Activated naive CD4-positive, alpha-beta T cell treated with anti-CD3 and anti-CD28 coated beads, Interleukin-2, amount 50 U/mL, for 72 hours (primary cell): ENCODE measurements at places on chromosomes 5 and 9.

- no peak for DNase-seq
Measured at GRCh38 chr9:77981332-77981731, 50.3 kb downstream of the GNAQ start.

DNA sequence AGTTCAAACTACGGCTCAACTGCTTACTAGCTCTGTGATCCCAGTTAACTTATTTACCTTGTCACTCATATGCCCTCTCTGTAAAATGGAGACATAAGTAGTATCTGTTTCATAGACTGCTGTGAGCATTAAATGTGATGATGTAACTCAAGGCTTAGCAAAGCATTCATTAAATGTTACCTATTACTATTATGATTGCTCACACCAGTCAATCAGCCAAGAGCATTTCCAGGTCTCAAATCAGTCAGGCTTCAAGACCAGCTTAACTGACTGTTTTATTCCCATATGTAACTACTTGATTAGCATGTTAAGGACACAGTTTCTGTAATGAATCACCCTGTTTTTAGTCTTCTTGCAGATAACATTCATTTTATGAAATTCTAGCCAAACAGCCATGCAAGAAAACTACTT is 413.3 kb downstream of the MLLT3 start:
- DNase-seq = no peak

DNA sequence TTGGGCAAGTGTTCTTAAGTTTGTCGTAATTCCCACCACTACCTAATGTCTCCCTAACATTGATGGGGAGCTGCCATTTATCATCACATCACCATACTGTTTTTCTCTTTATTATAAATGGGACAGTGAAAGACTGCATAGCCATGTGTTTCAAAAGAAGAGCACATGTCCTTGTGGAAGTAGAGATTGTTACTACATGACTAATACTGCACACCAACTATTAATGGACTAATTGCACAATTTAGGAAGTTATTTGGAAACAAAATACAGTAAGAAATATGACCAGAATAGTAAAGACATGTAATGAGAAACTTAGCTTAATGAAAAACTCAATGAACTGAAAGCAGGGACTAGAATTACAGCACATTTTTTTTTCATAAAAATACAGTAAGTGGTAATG is 12.0 kb upstream of the ELOVL7 start:
- no peak for DNase-seq

GRCh38 chr9:105244003-105244733 is at the start of gene SLC44A1:
SLC44A1 (plus strand) TSS chr9:105244651; CDS start chr9:105244869, 218 bp downstream.
- peak; percentile 93 for DNase-seq

DNA sequence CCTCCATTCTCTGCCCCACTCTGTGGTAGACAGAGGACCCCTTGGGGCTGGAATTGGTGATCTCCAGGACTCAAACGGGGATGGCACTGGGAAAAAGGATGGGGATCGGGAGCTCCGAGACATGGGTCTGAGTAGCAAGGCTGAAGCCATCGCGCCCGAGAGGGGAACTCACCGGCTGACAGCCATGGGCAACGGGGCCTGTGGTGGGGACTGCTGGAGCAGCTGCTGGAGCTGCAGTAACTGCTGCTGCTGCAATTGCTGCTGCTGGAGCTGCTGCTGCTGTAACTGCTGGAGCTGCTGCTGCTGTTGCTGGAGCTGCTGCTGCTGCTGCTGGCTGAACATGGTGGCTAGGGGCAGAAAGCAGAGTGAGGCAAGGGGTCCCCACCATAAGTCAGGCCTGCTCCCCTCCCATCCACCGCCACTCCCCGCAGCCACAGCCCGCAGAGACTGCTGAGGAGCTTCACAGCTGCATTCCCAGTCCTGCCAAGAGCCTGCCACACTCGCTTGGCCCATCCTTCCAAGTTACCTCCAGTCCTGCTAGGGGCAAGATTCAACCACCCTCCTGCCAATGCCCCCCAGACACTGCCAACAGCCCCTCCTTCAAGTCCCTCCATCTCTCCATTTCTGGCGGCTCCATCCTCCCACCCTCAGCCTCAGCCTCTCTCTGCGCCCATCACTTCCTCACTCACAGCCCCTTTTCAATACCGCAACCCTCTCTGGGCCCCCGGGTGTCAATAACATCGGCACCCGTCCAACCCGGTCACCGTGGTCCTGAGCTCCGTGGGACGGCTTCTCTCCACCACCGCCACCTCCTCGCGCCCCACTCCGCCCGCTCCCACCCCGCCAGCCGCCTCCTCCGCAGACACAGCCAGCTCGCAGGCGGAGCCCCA is 611 bp downstream of the CIZ1 start:
- DNase-seq = no peak

GRCh38 chr5:167219298-167219697 is 1072.1 kb upstream of the WWC1 start:
- no peak for DNase-seq

DNA sequence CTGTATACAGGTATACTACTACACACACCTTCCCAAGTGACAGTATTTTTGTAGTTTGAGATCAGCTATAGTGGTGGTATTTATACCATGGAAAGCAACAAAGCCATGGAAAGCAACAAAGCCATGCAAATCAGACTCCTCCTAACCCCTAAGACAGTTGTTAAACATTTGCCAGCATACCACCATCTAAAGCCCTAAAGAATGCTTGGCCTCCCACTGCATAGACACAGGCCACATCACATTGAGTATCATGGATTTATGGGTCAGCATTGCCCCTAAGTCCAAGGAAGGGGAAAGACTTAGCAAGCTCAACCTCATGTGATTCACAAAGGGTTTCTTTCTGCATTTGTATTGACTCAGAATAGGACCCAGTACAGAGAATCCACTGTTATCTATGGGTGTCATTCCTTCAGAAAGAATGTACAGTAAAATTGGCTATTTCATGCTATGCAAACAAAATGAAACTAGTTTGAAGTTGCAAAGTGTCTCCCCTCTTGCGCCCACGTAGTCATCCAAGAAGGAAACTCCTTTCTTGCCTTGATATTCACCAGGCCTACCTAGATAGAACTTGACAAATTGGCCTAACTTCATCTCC is 70.4 kb upstream of the IQGAP2 start:
- DNase-seq = no peak
